ENCODE measurements at places on chromosomes 5 and 9.

DNA sequence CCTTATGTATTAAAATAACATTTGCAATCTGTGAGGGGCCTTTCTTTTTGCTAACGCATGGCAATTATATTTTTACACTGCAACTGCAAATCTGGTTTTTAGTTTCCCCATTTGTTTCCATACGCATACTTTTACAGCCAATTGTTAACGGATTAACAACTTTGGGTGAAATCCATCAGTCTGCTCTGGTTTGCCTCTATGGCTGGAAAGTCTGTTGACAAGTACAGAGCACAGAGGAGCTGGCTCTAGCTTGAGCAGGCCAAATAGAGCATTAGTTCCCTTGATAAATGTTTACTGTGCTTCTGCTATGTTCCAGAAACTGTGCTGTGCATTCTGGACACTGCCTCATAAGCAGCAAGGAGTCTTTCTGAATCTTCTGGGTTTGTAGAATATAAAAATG lies 400.4 kb upstream of the KIF2A start:
- no peak for ATAC-seq

GRCh38 chr5:82820961-82821845 lies 256.0 kb downstream of the TMEM167A start:
- no peak for ATAC-seq

- no peak for ATAC-seq
Measured at GRCh38 chr9:17013010-17013409, 121.8 kb upstream of the CNTLN start.

GRCh38 chr5:2603272-2603575 lies 148.3 kb downstream of the IRX2 start:
- no peak for ATAC-seq

DNA sequence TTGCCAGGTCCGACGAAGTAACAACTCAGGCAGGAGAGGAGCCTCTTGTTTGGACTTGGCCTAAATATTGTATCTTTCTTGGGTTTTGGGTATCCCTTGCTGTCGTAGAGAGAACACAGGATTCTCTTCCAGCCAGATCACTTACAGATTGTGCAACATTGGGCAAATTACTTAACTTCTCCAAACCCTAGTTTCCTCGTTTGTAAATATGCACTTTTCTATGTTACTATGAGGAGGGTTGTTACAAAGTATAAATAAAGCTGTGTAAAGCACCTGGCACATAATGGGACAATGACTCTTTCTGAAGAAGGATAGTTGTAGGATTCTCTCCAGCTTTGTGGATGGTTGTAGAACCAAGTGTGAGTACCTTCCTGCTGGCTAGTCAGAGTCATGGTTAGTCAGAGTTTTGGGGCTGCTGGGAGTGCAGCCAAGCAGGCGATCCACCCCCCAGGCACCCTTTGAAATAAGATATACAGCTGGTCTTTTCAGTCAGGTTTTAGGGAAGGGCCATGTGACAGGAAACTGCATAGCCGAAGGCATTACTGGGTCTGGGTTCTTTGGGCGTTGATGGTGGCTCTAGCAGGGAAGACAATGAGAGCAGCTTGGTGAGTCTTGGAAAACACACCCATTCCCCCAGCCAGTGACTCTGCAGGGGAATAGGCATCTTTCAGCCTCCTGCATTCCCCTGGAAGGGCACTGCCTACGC lies 49.9 kb upstream of the GDNF start:
- peak; percentile 75 for ATAC-seq

GRCh38 chr5:43571237-43571636 lies 14.4 kb upstream of the PAIP1 start:
- no peak for ATAC-seq

GRCh38 chr9:36036253-36036779 lies 397 bp upstream of the RECK start:
- ATAC-seq: no peak

DNA sequence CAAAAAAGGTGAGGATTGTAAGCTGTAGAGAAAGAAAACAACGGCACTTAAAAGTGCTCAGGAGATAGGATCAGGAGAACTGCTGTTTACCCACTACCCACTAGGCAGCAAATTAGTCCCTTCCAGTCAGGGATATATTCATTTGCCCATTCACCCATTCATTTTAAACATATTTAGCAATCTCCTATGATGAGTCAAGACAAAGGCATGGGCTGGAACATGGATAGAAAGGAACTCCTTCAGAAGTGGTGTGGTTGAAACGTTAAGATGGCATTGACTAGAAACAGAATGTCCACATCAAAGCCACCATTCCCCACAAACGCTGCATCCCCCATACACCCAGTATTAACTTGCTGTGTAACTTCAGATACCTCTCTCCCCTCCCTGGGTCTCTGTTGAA lies 225.7 kb downstream of the ASTN2 start:
- no peak for ATAC-seq

DNA sequence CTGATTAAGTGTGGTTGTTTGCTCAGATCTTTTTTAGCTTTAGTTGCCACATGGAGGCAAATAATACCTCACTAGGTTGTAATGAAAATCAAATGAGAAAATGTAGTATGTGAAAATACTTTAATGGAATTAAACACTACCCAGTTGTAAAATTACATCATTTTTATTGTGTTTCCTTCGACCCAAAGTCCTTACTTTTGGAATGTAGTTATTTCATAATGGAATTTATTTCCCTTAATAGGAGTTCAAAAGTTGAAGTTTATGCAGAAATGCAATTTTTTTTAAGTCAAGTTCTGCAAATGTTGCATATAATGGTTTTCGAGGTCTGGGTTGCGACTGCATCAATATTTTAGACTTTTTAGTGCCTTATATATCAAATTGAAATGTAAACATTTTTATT lies 31.0 kb downstream of the TNPO1 start:
- no peak for ATAC-seq

- no peak for ATAC-seq
Measured at GRCh38 chr5:14143546-14143840, 351 bp downstream of the TRIO start.

- ATAC-seq: no peak
Measured at GRCh38 chr5:38618154-38618553, 61.7 kb upstream of the LIFR start.

DNA sequence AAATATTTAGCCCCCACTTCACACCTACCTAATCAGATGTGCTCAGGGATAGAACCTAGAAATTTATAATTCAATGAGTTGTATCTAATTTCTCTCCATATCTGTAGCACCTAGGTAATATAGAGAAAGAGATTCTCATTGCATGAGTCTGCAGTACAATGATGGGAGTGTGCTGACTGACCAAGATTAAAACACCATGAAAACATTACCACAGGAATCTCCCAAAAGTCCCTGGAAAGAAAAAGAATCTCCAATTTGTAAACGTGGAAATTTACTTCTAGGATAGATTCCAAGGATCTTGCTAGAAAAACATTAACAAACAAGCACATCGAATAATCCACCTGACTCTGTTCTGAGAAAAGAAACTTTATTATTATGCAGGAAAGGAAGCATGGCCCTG lies 45.0 kb upstream of the DMRTA1 start:
- ATAC-seq: no peak

- ATAC-seq: no peak
Measured at GRCh38 chr5:88999853-89000252, 116.9 kb upstream of the MEF2C start.

- ATAC-seq: no peak
Measured at GRCh38 chr5:39379693-39380092, 15.4 kb upstream of the C9 start.

DNA sequence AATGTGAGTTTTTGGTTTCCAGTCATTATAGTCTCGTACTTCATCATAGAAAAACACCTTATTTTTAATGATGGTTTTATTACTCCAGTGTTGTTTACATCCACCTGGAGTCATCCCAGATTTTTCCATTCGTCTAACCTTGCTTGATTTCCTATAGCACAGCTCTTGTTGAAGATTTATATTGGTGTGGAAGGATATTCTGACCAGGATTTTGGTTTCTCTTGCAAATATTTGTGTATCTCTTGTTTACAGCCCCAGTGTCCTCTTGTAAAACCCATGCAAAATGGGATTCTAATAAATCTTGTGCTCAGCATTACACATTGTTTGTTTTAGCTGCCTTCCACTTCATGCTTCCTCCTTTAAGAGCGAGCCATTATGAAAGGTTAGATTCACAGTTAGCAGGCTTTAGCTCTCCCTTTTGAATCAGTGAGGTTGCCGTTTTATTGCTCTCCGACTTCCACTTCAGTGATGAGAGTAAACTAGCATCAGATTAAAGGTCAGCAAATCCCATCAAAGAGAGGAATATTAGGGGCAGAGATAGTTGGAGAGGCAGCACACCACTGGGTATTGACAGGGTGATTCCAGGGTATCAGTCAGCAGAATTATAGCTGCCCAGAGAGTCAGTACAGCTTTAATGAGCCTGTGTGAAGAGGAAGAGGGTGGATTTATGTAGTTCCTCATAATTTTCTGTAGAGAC lies 157.1 kb downstream of the PBX3 start:
- ATAC-seq: no peak

- no peak for ATAC-seq
Measured at GRCh38 chr9:136472640-136473353, 10.0 kb downstream of the SEC16A start.

GRCh38 chr5:17151686-17152085 lies 65.7 kb upstream of the BASP1 start:
- no peak for ATAC-seq

DNA sequence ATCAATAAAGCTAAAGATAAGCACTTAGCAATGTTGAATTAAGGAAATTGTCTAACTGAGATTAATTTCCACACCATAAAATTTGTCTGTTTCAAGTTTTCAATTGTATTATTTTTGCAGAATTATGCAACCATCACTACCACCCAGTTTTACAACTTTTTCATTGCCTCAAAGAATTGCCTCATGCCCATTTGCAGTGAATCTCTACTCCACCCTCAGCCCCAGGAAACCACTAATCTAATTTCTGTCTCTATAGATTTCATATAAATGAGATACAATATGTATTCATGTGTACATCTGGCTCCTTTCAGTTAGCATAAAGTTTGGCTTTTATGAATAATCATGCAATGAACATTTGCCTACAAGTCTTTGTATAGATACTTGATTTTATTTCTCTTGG lies 72.9 kb downstream of the PTCD2 start:
- no peak for ATAC-seq

DNA sequence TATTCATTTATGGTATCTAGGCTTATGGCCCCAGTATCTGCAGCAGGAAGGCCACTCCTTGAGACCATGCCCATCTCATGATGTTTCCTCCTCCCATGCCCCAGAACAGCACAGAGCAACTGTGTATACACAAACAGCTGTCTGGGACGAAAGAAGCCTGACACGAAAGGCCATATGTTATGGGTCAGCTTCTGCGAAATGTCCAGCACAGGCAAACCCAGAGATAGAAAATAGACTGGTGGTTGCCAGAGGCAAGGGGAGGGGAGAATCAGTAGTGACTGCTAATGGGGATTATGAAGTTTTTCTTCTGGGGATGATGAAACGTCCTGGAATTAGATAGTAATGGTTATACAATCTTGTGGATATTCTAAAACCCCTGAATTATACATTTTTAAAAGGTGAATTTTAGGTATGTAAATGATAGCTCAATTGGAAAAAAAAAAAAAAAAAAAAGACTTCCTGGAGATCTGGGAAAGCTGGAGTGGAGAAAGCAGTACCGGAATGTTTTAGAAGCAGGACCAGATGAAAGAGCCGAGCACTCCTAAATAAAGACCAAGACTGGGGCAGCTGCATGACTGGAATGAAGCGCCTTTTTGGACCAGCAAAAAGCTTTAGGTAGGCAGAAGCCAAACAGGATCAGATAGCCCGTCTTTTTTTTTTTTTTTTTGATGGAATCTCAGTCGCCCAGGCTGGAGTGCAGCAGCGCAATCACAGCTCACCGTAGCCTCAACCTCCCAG lies 29.2 kb downstream of the PCDHGC5 start:
- no peak for ATAC-seq

DNA sequence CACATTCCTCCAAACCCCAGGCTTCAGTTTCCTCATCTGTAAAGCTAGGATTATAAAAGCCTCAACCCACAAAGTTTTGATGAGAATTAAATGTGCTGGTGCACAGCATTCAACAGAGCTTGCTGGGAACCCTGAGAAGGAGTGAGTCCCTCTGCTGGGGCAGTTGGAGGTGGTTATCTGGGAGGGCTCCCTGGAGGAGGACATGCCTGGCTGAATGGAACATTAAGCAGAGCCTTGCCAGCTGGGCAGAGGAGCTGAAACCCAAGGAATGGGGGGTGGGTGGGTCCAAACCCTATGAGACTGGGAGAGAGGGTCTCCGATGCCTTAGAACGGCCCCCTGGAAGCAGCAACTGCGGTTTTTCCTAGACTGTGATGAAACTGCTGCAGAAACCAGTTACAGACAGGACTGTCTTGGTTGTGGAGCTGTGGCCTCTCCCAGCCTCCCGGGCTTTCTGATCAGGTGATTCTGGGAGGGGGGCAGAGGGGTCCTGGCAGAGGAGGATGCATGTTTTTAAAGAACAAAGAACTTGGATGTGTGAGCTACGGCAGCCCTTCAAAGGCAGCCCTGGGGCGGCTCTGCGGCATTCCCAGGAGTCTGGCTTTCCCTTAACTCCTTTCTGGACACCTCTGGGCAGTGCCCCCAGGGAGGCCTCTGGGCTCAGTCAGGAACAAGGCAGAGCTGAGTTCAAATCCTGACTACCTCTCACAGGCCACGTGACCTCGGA lies 20.8 kb downstream of the FIBCD1 start:
- no peak for ATAC-seq

DNA sequence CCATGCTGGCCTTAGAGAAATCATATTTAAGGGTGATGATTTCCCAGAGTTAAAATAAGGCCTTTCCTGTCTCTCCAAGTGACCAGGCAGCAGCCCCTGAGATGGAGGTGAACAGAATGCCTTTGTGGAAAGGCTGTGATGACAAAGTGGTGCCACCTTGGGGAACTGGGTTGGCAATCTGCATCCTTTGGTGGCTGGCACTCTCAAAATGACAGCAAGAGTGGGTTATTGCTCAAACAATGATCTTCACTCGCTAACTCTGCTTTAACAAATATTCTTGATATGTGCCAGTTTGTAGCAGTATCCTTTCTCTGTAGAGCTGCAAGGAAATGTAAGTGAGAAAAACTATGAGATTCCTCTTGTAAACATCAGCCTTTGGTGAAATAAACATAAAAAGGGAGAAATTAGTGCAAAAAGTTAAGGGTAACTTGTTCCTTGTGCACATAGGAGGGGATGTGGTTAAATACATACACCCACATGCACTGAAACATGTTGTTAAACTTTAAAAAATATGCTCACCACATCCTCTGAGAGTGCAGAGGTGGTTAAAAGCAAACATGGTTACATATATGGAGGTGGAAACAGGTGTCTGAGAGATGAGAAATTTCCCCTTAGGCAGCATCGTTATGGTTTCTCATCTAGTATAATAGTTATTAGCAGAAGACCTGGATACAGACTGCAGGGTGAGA lies 373.4 kb upstream of the CTNND2 start:
- no peak for ATAC-seq

- no peak for ATAC-seq
Measured at GRCh38 chr5:132662925-132663770, 5.2 kb downstream of the IL13 start.

DNA sequence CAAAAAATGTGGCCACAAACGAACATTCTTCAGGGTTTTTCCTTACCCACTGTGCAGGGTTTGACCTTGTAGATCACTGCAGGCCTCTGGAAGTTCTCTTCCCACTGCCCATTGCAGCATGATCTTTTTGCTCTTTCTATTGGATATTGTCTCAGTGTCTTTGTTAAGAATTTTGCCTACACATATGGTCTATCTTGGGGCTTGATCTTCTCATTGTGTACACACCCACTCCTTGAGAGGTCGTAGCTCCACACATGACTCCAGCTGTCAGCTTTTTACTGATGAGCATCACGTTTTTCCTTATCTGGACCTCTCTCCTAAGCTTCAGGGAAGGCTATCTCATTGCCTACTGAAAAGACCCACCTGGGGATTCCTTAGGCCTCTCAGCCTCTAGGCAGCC lies 3.0 kb upstream of the GLRX start:
- no peak for ATAC-seq

Data from esophagus mucosa (tissue), 1 donor.